ENCODE measurements at places on chromosomes 16 and 17.

DNA sequence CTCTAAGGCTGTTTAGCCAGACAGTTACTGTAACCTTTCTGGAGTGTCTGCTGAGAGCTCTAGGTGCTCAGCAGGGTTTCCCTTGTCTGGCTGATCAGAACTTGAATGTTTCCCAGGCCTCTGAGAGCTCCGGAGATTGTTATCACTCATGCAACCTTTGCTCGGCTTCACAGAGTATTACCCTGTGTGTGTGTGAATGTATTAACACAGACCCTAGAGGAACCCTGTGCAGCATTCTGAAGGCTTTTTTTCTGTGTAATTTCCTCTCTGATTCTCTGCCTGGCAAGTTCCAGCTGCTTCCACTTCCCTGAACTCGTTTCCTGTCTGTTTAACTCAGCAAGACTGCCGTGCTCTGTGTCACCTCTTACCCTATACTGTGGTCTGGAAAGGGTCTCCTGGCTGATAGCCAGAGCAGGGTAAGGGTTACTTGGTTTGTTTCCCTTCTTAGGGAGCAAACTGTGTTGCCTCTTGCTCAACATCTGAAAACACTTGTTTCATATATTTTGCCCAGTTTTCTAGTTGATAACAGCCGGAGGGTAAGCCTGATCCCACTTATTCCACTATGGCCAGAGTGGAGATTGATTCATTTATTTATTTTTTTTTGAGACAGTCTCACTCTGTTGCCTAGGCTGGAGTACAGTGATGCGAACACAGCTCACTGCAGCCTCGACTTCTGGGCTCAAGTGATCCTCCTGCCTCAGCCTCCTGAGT lies 21.7 kb downstream of the PRMT7 start:
- H3K27ac ChIP-seq: no peak overlapping the region
- no peak for DNase-seq
- no peak overlapping the region for H3K4me3 ChIP-seq
- no peaks in the 10 kb centered on the region for H3K4me1 ChIP-seq

DNA sequence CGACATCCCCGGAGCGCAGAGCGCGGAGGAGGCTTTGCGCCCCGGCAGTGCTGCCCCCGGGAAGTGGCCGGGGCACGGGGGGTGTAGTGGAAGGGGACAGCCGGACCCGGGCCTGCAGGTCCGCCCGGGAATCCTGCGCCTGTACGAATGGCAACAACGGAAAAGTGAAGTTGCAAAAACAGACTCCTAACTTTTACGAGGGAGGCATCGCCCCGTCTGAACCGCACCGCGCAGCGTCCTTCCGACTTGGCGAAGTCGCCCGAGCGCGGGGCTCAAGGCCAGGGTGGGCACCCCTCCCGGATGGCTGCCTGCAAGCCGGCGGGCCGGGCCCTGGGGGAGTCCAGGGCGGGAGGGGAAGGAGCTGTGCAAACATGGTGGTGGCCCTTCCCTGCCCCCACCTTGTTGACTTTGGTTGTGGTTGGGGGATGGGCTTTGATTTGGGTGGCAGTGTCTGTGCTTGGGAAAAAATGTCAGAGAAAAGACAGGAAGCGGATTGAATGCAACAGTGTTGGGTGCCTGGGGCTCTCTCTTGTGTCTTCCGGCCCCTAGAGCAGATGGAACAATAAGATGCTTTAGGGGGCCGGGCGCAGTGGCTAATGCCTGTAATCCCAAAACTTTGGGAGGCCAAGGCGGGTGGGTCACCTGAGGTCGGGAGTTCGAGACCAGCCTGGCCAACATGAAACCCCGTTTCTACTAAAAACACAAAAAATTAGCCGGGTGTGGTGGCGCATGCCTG lies 675 bp downstream of the RNF213 start:
- peaks cover 2% of the 10 kb centered on the region for H3K36me3 ChIP-seq
- H3K27me3 ChIP-seq: no peaks in the 10 kb centered on the region
- peak; percentile 79 for DNase-seq
- peak overlapping the region; percentile 99 for H3K27ac ChIP-seq
- peak overlapping the region; percentile 87 for H3K4me3 ChIP-seq
- peaks cover 17% of the 10 kb centered on the region for H3K4me1 ChIP-seq

DNA sequence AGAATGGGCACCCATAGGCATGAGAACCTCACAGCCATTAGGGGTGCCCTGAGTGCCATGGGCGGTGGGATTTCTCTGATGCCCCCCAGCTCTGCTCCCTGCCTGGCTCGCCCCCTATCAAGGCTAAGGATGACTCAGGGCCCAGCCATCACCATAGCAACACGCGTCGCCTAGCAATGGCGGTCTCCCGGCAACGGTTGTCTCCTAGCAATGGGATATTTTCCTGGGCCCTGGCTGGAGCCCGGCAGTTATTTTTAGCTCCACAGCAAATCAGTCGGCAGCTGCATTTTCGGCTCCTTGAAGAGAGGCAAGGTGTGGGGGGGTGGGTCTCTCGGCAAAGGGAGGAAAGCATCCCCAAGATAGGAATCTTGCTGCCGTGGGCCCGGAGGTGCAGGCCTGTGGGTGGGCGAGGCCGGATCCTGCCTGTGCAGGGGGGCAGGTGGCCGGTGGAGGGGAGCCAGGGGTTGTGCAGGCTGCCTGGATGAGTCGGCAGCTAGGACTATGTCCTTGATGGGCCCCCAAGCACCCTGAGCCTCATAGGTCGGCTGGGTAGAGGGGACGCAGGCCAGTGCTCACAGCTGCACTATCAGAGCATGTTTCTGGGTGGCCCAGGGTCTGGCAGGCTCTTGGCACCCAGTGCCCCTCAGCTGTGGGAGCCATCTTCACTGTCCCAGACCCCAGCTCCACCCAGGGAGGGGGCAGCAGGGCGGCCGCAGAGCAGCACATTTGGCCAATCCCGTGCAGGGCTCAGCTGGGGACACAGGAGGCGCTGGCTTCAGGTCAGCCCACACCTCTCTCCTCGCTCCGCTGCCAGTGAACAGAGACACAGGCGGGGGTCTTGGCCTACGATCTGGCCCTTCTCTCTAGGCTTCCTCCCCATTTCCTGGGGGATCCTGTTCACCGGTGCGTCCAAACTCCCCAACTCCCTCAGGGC lies 4.2 kb upstream of the FBXL16 start:
- peak overlapping the region; percentile 34 for H3K4me3 ChIP-seq
- DNase-seq: peak; percentile 87
- no peaks in the 10 kb centered on the region for H3K36me3 ChIP-seq

- no peak overlapping the region for H3K27ac ChIP-seq
- H3K4me3 ChIP-seq: no peak overlapping the region
- no peak for DNase-seq
- no peaks in the 10 kb centered on the region for H3K27me3 ChIP-seq
- no peaks in the 10 kb centered on the region for H3K36me3 ChIP-seq
These were observed 26.1 kb downstream of the OR1D5 start for GRCh38 chr17:3037259-3037658.

DNA sequence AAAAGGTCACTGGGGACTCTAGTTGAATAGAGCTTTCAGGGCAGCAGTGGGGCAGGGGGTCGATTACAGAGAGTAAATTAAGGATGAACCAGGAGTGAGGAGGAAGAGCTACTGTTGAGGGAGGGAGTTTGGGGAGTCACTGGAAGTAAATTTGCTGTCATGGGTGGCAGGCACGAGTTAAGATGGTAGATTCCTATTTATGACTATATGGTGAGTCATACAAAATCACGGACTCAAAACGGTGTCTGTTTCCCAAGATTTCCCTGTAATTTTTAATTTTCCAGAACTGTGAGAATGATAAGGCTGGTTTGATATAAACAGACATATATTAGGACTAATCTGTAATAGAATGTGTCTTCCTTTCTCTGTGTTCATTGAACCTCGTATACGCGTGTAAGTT lies 287.6 kb upstream of the GOT2 start:
- H3K27ac ChIP-seq: no peak overlapping the region
- H3K4me1 ChIP-seq: no peaks in the 10 kb centered on the region
- H3K27me3 ChIP-seq: no peaks in the 10 kb centered on the region
- no peaks in the 10 kb centered on the region for H3K36me3 ChIP-seq
- no peak overlapping the region for H3K4me3 ChIP-seq

- peaks cover 8% of the 10 kb centered on the region for H3K4me1 ChIP-seq
- no peak overlapping the region for H3K4me3 ChIP-seq
- H3K27ac ChIP-seq: no peak overlapping the region
- H3K27me3 ChIP-seq: no peaks in the 10 kb centered on the region
- peaks cover 51% of the 10 kb centered on the region for H3K36me3 ChIP-seq
- DNase-seq: no peak
These were observed 2.3 kb upstream of the NUDT16L1 start for GRCh38 chr16:4690946-4691665.

DNA sequence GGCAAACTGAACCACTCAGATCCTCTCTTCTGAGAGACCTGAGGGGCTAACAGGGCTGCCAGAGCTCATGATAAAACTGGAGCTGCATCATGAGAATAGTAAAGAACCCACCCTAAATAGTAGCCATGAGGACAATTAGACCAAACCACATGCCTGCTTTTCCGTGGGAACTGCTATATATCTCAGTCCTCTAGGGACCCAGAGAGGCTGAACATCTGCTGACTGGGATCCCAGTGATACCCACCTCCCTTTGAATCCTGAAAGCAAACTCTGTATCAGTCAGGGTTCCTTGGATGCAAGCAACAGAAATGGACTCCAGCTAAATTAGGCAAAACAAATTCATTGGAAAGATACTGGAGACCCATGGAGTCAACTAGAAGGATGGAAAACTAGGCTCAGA lies 6.5 kb downstream of the MT1X start:
- no peaks in the 10 kb centered on the region for H3K4me1 ChIP-seq
- H3K27ac ChIP-seq: no peak overlapping the region
- no peaks in the 10 kb centered on the region for H3K36me3 ChIP-seq
- no peaks in the 10 kb centered on the region for H3K27me3 ChIP-seq
- DNase-seq: no peak
- no peak overlapping the region for H3K4me3 ChIP-seq

DNA sequence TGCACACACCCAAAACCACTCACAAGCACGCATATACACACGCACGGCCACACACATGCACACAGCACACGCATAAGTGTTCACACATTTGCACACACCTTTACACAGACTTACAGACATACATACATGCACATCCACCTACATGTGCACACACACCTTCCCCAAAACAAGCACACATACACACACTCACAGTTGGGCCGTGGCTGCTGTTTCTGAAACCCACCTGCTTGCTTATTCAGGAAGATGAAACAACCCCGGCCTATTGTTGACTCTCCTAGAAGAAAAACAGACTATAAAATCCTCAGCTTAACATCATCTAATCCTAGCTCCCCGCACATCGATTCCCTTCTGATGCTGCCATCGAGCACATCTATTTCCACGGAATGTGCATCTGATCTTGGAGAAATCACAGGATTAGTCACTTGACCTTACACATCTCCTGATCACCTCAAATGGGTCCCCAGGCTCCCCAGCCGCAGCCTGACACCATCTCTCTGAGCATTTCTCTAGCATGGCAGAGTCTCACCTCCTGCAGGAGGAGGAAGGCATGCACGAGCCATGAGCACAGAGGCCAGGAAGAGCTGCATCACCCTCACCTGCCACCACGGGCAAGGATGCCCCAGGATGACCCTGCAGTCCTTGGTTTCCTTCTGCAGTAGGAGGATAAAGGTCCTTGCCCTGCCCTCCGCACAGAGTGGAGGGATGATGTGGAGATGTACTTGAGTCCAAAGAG lies 105.8 kb upstream of the CDH5 start:
- H3K27me3 ChIP-seq: no peaks in the 10 kb centered on the region
- H3K4me1 ChIP-seq: no peaks in the 10 kb centered on the region
- H3K4me3 ChIP-seq: no peak overlapping the region

DNA sequence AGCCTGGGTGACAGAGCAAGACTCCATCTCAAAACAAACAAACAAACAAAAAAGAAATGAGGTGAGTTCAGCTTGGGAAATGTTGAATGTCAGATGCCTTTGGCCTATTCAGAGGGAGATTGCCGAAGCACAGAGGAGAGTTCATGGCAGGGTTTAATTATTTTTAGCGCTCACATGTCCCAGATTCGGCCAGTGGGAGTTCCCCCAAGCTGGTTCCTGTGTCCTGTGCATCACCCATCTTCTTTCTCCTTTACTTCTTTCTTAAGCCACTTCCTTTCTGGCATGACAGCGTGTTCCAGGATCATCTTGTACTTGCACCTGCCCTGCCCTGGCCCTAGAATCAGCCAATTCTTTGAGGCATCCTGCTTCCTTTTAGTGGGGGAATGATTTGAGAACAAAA lies 9.2 kb downstream of the MPV17L start:
- H3K4me1 ChIP-seq: no peaks in the 10 kb centered on the region
- no peak overlapping the region for H3K4me3 ChIP-seq
- H3K27ac ChIP-seq: no peak overlapping the region
- H3K27me3 ChIP-seq: no peaks in the 10 kb centered on the region
- no peaks in the 10 kb centered on the region for H3K36me3 ChIP-seq

DNA sequence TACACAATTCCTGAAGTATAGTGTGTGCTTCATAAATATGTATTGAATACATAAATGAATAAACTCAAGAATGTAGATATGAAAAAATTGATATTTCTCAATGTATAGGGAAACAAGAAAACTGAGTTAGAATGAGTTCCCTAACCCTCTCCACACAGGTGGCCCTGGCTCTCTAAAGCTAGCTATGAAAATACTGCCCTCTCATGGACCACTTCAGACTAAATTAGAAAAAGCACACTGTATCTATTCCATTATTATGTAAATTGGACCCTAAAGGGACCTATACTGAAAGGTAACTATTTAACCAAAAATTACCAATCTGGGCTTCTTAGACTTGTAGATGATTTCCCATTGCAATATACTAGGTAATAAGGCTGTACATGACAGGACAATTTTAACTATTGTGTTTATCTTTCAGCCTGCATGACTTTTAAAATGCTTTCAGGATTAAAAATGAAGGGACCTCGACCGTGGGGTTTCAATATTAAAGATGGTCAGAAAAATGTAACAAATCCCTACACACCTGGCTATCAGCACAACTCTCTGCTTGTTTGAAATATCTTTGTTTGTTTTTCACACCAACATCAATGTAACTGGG lies 672.5 kb upstream of the KIF2B start:
- H3K27me3 ChIP-seq: no peaks in the 10 kb centered on the region
- DNase-seq: no peak
- no peak overlapping the region for H3K4me3 ChIP-seq
- H3K4me1 ChIP-seq: no peaks in the 10 kb centered on the region
- H3K27ac ChIP-seq: no peak overlapping the region

- DNase-seq: no peak
- H3K27me3 ChIP-seq: no peaks in the 10 kb centered on the region
- H3K4me3 ChIP-seq: no peak overlapping the region
- peaks cover 41% of the 10 kb centered on the region for H3K4me1 ChIP-seq
These were observed 47.3 kb downstream of the TOM1L2 start for GRCh38 chr17:17924857-17925250.

GRCh38 chr16:79049040-79049439 lies 551.5 kb downstream of the MAF start:
- no peaks in the 10 kb centered on the region for H3K4me1 ChIP-seq
- H3K36me3 ChIP-seq: no peaks in the 10 kb centered on the region
- no peak overlapping the region for H3K27ac ChIP-seq
- no peaks in the 10 kb centered on the region for H3K27me3 ChIP-seq
- no peak for DNase-seq
- H3K4me3 ChIP-seq: no peak overlapping the region
